ENCODE measurements at places on chromosomes 11 and 22.

DNA sequence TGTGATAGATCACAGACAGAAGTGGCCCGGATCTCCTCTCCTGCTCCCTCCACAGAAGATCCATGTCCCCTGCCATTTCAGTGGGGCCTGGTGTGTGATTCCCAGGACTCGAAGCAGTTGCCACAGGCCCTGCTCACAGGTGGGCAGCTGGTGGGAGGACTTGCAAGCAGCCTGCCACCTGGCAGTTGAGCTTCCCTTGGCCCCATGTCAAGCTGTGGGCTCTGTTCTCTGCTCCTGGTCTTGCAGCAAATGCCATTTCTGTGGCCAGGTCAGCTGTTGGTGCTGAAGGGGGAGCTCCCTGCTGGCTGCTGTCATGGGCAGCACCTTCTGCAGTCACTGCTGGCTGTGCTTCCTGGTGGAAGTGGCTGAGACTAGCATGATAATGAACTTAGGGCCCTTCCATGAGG, 59.1 kb upstream of the SLC22A12 start:
- no peak for DNase-seq

GRCh38 chr11:46277313-46277621, 195 bp upstream of the CREB3L1 start:
- no peak for DNase-seq

DNA sequence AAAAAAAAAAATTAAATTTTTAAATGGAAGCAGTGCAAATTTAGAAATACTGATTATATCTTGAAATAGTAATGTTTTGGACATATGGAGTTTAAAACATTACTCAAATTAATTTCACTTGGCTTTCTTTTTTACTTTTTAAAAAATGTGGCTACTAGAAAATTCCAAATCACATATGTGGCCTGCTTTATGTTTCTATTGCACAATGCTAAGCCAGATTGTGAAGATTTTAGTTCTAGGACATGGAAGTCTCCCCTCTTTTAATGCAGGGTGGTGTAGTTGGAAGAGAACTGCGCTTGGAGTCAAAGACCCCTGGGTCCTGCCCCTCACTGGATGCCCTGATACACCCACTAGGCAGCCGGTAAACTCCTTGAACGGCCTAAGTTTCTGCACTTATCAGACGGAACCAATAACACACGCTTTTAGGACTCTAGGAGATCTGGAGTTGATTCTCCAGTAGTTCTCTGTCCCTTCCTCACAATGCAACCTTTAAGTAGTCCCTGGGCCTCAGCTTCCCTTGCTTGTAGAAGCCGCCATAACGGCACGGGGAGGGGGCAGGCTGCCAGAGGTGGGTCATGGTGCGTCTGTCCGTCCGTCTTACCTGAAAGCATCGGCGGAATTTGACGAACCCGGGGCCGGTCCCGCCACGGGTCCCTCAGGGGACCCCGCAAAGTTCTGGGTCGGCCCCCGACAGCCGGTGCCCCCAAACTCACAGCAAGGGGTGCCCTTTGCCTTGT, 505 bp downstream of the FAM227A start:
- DNase-seq, result no peak

- DNase-seq, result no peak
Observed at GRCh38 chr11:32905028-32905667, 12.5 kb downstream of the QSER1 start.

DNA sequence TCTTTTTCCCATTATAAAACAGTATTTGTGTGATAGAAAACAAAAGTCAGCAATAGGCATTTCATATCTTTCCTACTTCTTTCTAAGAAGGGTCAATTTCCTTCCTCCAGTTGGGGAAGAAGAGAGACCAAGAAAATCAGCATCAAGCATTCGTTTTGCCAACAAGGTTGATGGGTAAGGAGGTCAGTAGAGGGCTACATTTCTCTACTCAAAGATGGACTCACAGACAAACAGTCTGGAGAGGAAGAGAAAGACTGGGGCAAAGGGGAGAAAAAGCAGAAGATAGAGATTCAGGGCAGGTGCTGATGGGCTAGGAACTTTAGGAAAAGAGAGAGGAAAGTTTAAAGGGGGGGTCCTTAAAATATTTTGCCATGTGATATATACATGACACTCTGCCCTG, 8.6 kb upstream of the MTNR1B start:
- no peak for DNase-seq

DNA sequence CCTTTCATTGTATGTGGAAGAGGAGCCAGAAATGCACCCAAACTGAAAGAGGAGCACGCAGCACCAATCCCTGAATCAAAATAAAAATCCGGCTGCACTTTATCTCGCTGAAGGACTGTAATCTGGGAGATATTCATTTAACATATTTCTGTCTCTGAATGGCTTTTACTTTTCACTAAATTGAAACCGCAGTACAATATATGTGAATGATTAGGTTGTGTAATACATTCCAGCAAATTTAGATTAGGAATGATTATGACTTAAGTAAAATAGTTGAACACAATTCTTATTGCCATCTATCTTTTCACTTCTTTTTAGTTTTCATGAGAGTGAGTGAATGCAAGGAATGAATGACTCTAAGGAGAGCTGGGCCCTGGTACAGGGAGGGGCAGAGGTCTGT, 232.1 kb downstream of the ST3GAL4 start:
- DNase-seq, result no peak

GRCh38 chr22:17483688-17484372, 79.5 kb upstream of the SLC25A18 start:
- no peak for DNase-seq
